Occipital lobe (tissue), 3 donors: ENCODE measurements at places on chromosomes 3 and 15.

DNA sequence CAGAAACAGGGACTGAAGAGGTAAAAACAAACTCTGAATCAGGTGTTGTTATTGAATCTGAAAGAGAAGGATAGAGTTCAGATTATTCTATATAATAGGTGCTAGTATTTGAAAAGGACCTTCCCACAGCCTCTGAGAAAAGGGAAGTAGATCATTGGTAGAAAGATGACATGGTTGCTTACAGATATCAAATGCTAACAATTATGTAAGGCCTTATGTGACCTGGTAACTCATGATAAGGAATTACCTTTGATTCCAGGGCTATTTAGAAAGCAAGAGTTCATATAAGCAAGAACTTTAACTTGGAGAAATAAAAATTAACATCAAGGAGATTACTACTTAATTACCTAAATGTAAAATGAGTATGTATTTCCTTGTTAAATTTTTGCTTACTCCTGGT lies 7.6 kb downstream of the SLC27A2 start:
- DNase-seq, result no peak

DNA sequence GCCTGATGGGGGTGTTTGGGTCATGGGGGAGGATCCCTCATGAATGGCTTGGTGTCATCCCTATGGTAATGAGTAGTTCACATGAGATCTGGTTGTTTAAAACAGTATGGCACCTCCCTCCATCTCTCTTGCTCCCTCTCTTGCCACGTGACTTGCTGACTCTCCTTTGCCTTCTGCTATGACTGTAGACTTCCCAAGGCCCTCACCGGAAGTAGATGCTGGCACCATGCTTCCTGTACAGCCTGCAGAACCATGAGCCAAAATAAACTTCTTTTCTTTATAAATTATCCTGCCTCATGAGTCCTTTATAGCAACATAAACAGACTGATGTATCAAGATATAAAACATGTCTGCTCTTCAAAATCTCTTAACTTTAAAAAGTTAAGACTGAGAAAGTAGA lies 96.1 kb downstream of the TFDP2 start:
- no peak for DNase-seq

- no peak for DNase-seq
Observed at GRCh38 chr15:68718468-68718867, 102.2 kb downstream of the ANP32A start.

DNA sequence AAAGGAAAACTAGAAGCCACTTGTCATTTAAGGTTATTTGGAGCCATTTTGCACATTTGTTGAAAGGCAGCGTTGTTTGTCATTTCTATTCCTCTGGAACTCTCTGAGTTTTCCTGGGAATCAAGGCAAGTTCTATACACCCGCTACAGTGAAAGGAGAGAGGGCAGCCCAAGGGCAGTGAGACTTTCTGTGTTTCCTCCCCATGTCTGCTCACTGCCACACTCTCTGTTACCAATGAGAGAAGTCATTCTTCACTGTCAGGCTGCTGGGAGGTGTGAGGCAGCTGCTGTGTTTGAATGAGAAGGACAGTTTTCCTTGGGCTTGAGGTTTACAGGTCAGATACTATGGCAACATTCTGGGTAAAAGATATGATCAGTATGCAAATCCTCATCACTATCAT lies 36.0 kb downstream of the ATP13A5 start:
- no peak for DNase-seq
